Activated CD4-positive, CD25-positive, alpha-beta regulatory T cell treated with anti-CD3 and anti-CD28 coated beads, Interleukin-2, amount 50 U/mL, for 72 hours (primary cell): ENCODE measurements at places on chromosomes 5 and 9.

DNA sequence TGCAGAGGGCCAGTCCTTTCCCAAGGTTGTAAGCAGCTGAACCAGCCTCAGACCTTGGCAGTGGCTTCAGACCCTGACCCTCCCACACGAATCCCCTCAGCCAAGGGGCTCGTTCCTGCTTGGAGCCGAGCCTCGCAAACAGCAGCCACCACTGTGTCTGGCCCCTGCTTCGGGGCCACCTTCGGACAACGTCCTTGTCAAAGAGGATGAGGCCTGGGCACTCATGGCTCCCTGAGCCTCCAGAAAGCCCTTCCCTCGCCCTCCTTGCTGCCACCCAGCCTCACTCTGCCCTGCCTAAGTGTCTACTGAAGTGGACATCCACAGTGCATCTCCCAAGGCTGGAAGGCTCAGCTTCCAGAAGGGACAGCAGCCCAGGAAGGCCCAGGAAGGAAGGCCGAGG, 161.7 kb downstream of the OLFM1 start:
- no peak for DNase-seq

GRCh38 chr5:32210151-32210550, 36.0 kb upstream of the GOLPH3 start:
- DNase-seq = no peak

- DNase-seq = no peak
These were observed 46.8 kb downstream of the TNC start for GRCh38 chr9:115071176-115071575.

- DNase-seq = no peak
These were observed 59.5 kb downstream of the TMEM174 start for GRCh38 chr5:73232266-73233041.

DNA sequence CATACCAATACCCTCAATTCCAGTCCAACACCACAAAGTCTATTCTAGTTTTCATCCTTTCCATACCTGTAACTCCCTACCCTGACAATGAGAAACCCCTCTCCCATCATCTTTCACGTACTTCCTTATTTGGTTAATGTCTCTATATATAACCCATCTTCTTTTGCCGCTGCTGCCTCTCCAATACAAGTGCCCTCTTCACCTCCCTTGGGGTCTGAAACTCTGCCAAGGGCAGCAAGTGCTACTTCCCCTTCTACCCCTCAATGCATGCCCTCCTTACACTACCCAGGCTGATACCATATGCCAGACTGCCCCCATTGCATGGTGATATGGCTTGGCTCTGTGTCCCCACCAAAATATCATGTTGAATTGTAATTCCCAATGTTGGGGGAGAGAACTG, 24.4 kb upstream of the SMIM15 start:
- DNase-seq = no peak

- no peak for DNase-seq
These were observed 16.4 kb downstream of the ATP6V0E1 start for GRCh38 chr5:172999974-173000373.

- DNase-seq = no peak
These were observed 574.8 kb downstream of the PSAT1 start for GRCh38 chr9:78871452-78872331.

- DNase-seq = no peak
These were observed 1402.1 kb upstream of the ACO1 start for GRCh38 chr9:30982301-30982700.

GRCh38 chr9:7376833-7377232, 422.7 kb downstream of the DMAC1 start:
- DNase-seq = no peak

- no peak for DNase-seq
These were observed 1446.4 kb upstream of the WWC1 start for GRCh38 chr5:166845044-166845443.

- DNase-seq = no peak
These were observed 122.1 kb upstream of the DMAC1 start for GRCh38 chr9:7921545-7922197.

- DNase-seq = no peak
These were observed 11.5 kb upstream of the CAAP1 start for GRCh38 chr9:26904070-26904469.

GRCh38 chr9:21408817-21409216, at the start of gene IFNA8:
Gene IFNA8, plus strand, starts transcription at chr9:21409117. Its CDS starts 60 bp downstream, at chr9:21409177.
- no peak for DNase-seq

DNA sequence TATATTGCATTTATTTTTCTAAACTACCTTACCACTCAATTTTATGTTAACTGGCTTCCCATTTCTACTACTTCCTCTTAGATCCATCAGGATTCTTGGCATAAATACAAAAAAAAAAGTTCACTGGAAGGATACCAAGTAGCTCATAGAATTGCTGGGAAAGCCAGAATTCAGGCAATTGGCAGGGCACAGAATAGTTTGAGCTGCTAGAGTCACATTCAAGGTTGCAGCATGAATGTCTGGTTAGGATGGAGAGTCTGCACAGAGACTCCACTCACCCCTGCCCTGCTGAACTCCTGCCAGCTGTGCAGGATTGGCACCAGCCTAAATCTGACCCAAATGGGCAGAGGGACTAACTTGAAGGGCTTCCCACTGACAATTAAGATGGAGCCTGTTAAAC, 4.9 kb upstream of the AMACR start:
- DNase-seq = no peak

GRCh38 chr5:72470826-72471225, 36.4 kb downstream of the ZNF366 start:
- DNase-seq = no peak
